Endothelial cell of umbilical vein (primary cell): ENCODE measurements at places on chromosomes 7 and 10. TPM values are rescaled to one million over a fixed set of nuclear protein-coding genes. Genes with fewer than 3 reads are reported as not detected.
A peak's percentile ranks its signal among the peaks of the same experiment; 100 is the strongest.

GPR26 gene
- not detected in 2 replicates for total RNA-seq

CALU gene
- total RNA-seq, result 254 and 257 TPM in 2 replicates

- H3K4me1 ChIP-seq, result no peaks in the 10 kb centered on the region
- H3K27me3 ChIP-seq, result no peaks in the 10 kb centered on the region
- H3K36me3 ChIP-seq, result no peaks in the 10 kb centered on the region
- no peak overlapping the region for H3K4me3 ChIP-seq
- DNase-seq, result no peak
Measured at GRCh38 chr7:37674531-37674930, 9.0 kb upstream of the GPR141 start.

GRCh38 chr10:59706851-59707797 lies 2.5 kb downstream of the SLC16A9 start:
- H3K4me3 ChIP-seq, result no peak overlapping the region
- peaks cover 14% of the 10 kb centered on the region for H3K27me3 ChIP-seq
- no peak overlapping the region for H3K27ac ChIP-seq
- no peak for DNase-seq
- no peaks in the 10 kb centered on the region for H3K36me3 ChIP-seq
- H3K4me1 ChIP-seq, result peaks cover 5% of the 10 kb centered on the region

DNA sequence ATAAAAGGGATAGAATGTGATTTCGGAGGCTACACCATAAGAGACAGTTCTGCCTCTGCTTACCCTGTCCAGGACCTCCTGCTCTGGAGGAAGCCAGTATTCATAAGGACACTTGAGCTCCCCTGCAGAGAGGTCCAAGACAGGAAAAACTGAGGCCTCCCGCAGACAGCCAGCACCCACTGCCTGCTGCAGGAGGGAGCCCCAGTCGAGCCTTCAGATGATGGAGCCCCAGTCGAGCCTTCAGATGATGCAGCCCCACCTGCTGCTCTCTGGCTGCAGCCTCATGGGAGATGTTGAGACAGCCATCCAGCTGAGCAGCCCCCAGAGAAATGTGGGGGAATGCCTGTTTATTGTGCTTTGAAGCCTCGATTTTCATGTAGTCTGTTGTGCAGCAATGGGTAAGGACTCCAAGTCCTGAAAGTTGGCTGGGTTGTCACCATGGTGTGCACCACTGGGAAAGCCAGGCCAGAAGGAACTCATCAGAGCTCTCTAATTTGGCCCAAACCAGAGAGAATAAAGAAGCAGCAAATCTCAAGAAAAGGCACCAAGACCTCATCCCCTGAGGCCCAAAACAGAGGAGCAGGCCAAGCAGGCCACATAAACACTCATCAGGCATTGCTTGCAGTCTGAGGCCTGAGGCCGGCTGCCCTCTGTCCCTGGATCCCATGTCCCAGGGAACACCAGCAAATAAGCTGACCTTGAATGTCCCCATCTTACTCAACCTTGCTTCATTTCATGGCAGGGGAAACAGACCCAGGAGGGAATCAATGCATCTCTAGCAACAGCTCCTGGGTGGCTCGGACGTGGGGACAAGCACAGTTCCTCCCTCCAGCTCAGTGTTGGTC lies 30.9 kb downstream of the CALML5 start:
- DNase-seq, result no peak
- no peak overlapping the region for H3K27ac ChIP-seq
- H3K4me1 ChIP-seq, result no peaks in the 10 kb centered on the region
- no peaks in the 10 kb centered on the region for H3K27me3 ChIP-seq
- no peak overlapping the region for H3K4me3 ChIP-seq
- H3K36me3 ChIP-seq, result no peaks in the 10 kb centered on the region

DNA sequence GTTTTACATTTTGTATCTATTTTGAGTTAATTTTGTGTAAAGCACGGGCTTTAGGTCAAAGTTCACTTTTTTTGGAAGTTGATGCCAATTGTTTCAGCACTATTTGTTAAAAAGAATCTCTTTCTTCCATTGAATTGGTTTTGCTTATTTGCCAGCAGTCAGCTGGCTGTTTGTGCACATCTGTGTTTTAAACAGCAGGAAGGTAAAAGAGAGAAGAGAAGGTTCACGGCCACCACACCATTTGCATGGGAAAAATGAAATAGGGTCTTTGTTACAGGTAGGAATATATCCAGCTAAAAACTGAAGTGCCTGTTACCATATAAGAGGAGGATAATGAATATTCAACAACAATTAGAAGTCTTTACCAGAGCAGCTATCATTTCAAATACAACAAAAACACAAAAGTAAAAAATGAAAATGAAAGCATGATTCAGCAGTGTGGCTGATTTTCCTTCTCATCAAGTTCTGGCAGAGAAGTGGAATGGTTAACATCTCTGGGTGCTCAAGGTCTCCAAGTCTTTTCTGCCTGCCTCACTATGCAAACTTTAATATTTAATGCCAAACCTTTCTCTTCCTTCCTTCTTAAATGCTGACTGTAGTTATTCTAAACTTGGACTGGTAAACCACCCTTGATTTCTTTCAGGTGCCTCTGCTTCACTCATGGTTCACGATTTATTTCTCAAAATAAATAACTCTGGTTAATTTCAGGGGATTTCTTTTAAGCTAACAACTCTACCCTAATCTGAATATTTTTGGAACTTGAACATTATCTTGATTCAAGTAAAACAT lies 841.5 kb downstream of the GRM8 start:
- H3K36me3 ChIP-seq, result no peaks in the 10 kb centered on the region
- no peak for DNase-seq

DNA sequence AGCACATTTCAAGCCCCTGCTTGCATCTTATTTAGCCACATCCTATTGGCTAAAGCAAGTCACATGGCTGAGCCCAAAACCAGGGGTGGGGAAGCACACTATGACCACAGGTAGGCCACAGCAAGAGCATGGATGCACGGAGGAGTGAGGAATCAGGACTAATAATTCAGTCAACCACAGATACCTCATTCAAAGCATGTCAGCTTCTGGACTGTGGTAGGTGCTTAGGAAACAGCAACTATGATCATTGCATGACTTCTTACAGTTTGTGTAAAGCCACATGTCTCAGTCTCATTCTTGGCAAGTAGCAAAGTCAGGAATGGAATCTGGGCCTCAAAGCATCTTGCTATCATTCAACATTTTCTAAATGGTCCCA lies 79.0 kb upstream of the EMX2 start:
- H3K36me3 ChIP-seq, result no peaks in the 10 kb centered on the region
- peaks cover 21% of the 10 kb centered on the region for H3K4me1 ChIP-seq
- no peak overlapping the region for H3K4me3 ChIP-seq
- no peak for DNase-seq
- H3K27me3 ChIP-seq, result peaks cover 2% of the 10 kb centered on the region

GRCh38 chr10:127899766-127900387 lies 7.0 kb upstream of the PTPRE start:
- no peaks in the 10 kb centered on the region for H3K27me3 ChIP-seq
- no peak for DNase-seq
- H3K4me3 ChIP-seq, result no peak overlapping the region
- H3K27ac ChIP-seq, result no peak overlapping the region
- H3K36me3 ChIP-seq, result no peaks in the 10 kb centered on the region
- no peaks in the 10 kb centered on the region for H3K4me1 ChIP-seq

DNA sequence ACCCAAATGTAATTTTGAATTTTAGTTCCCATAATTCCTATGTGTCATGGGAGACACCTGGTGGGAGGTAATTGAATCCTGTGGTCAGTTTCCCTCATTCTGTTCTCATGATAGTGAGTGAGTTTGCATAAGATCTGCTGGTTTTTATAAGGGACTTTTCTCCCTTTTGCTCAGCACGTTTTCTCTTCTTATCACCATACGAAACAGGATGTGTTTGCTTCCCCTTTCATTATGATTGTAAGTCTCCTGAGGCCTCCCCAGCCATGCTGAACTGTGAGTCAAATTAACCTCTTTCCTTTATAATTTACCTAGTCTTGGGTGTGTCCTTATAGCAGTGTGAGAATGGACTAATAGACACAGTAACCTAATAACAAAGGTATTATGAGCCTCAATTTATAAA lies 36.1 kb upstream of the ZNF736 start:
- no peak overlapping the region for H3K4me3 ChIP-seq
- no peaks in the 10 kb centered on the region for H3K4me1 ChIP-seq
- H3K36me3 ChIP-seq, result no peaks in the 10 kb centered on the region
- no peaks in the 10 kb centered on the region for H3K27me3 ChIP-seq
- no peak for DNase-seq
- H3K27ac ChIP-seq, result no peak overlapping the region

MRLN gene
- not detected in 2 replicates for total RNA-seq

DNA sequence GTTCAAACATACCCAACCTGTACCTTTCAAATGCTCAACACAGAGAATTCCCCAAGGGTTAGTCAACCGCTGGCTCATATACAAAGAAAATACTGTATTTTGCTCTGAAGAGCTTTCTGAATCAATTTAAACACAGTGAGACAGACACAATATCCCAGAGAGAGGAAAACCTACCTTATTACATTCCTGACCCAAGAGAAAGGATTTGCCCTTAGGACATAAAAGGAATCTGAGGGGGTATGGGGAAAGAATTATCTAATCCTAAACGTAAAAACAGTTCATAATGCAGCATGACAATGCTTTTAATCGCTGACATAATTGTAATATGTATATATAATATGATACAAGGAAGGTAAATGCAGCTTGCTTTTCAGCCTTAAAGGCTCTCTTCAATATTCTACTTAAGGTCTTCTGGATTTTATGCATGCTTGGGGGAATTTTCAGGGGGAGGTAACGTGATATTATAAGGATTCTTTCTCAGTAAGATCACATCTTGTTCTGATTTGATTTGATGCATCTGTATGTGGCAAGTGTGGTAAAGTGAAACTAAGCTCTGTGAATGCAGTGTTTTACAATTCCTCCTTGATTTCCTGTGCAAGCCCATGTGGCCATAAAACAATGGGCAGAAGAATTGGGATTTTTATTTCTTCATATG lies 240.5 kb downstream of the GLI3 start:
- peaks cover 44% of the 10 kb centered on the region for H3K4me1 ChIP-seq
- DNase-seq, result peak; percentile 60
- H3K27ac ChIP-seq, result peak overlapping the region; percentile 26
- H3K4me3 ChIP-seq, result no peak overlapping the region
- H3K36me3 ChIP-seq, result no peaks in the 10 kb centered on the region
- no peaks in the 10 kb centered on the region for H3K27me3 ChIP-seq

KAZALD1 gene
- total RNA-seq, result 2.9 and 3.3 TPM in 2 replicates

AP5Z1 gene
- total RNA-seq, result 58.9 and 64.3 TPM in 2 replicates

FOXI2 gene
- not detected in 2 replicates for total RNA-seq

MINDY4 gene
- total RNA-seq, result 4.7 and 5.2 TPM in 2 replicates

WDR86 gene
- not detected in 2 replicates for total RNA-seq

DNA sequence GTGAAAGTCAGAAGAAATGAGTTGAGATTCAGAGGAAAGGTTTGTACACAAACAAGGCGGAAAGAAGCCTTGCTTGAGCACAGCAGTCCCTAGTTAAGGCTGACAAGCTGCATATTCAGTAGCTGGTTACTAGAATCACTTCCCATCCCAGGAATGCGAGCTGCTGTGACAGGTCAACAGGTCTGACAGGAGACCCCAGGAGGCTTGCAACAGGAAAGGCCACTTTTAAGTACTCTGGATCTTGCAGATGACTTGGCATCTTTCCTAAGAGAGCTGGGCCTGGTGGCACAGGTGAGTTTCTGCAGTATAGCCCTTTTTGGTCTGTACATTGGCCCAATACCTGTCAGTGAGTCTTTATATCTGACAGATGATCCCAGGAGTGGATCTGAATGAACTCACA lies 35.7 kb upstream of the UNC5B start:
- no peak overlapping the region for H3K4me3 ChIP-seq
- no peaks in the 10 kb centered on the region for H3K36me3 ChIP-seq
- H3K27ac ChIP-seq, result no peak overlapping the region
- peaks cover 27% of the 10 kb centered on the region for H3K27me3 ChIP-seq

DNA sequence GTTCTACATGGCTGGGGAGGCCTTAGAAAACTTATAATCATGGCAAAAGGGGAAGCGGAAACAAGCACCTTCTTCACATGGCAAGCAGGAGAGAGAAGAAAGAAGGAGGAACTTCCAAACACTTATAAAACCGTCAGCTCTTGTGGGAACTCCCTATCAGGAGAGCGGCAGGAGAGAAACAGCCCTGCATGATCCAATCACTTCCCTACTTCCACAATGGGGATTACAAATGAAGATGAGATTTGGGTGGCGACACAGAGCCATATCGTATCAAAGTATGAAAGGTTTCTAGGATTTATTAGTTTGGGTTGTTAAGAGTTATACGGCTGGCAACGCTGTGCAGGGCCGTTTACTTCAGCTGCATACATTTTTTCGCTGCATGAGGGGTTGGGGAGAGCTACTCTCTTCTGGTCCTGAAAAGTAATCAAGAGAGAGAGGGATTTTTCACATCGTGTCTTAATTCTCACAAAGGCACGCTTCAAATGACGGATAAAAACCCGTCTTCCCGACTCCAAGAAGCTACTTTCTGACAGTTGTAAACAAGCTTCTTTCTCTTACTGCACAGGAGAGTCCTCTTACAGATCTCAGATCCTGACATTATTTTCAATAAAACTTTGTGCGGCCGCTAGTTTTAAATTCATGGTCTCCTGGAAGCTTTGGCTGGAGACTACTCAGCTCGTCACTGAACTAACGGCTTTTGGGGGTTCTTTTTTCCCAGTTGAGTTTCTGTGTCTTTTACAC lies 751 bp upstream of the GTPBP10 start:
- H3K4me1 ChIP-seq, result peaks cover 12% of the 10 kb centered on the region
- H3K27ac ChIP-seq, result peak overlapping the region; percentile 57
- no peaks in the 10 kb centered on the region for H3K36me3 ChIP-seq
- H3K27me3 ChIP-seq, result no peaks in the 10 kb centered on the region
- peak; percentile 60 for DNase-seq

- H3K27me3 ChIP-seq, result no peaks in the 10 kb centered on the region
- no peak for DNase-seq
- H3K36me3 ChIP-seq, result no peaks in the 10 kb centered on the region
- H3K4me3 ChIP-seq, result no peak overlapping the region
- no peaks in the 10 kb centered on the region for H3K4me1 ChIP-seq
Measured at GRCh38 chr7:151400626-151401315, 9.1 kb downstream of the WDR86 start.
